ENCODE measurements at places on chromosomes 1 and 21. TPM values are rescaled to one million over a fixed set of nuclear protein-coding genes. Genes with fewer than 3 reads are reported as not detected.

The MNDA gene
- total RNA-seq = 11.7 TPM

The OR2L13 gene
- not detected for total RNA-seq

The GPR153 gene
- total RNA-seq = 17.8 TPM

The KRTAP12-2 gene
- total RNA-seq = not detected

The OVAAL gene
- total RNA-seq = not detected

The DCST2 gene
- 0.34 TPM for total RNA-seq

The CFAP410 gene
- total RNA-seq = 28.4 TPM

The BTBD8 gene
- total RNA-seq = 13.7 TPM

The CACNA1S gene
- total RNA-seq = not detected

The RASAL2 gene
- total RNA-seq = 29.5 TPM
